ENCODE measurements at places on chromosomes 4 and X.

GRCh38 chrX:19372547-19373331 is 29.0 kb downstream of the PDHA1 start:
- no peak for DNase-seq

- peak; percentile 55 for DNase-seq
These were observed 19.7 kb downstream of the MAEA start for GRCh38 chr4:1309261-1310010.

- no peak for DNase-seq
These were observed 42.0 kb downstream of the HAND2 start for GRCh38 chr4:173488074-173488473.

GRCh38 chr4:67909905-67910584 is 26.2 kb upstream of the TMPRSS11D start:
- no peak for DNase-seq

DNA sequence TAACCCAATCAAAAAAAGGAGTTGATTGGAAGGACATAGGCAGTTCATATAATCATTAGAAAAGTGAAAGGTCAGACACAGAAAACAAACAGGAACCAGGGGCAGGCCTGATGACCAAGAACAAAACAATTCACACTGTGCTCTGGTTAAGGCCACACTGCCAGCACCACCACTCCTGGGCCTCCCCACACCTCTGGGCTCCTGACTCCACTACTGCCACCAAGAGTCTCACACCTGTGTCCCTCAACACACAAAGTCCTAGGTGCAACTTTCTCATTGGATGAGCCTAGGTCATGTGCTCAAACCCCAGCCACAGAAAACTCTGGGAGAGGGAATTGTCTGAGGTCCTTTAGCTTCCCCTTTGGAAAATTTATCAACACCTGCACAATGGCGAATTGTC is 11.1 kb upstream of the FAM9C start:
- no peak for DNase-seq

DNA sequence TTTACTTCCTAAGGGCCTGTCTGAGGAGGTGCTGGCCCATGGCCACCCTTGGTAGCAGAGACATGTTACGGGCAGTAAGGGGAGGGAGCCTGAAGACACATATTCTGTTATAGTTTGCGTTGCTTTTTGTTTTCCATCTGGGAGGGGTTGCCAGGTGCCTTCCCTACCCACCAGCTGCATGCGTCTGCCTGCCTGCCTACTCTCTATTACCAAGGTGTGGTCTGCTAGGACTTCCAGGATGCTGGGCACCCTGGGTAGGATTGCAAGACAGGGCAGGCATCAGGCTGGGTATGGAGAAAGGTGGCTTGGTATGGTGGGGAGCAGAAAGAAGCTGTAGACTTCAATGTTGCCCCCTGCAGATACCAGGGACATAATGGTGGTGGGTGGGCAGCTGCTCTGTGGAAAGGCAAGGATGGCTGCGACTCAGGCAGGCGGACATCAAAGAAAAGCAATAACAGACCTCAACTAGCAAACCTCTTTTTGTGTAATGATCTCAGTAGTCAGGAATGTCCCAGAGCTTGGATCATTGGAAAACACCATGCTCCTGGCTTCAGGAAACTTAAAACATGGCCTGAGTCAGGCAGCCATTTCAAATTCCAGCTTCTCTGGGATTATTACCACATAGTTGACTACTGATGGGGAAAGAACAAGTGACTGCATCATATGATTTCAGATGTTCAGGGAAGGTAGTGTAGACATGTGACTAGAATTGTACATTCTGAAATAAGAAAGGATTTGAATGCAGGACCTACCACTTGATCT is 67.8 kb downstream of the HOPX start:
- no peak for DNase-seq

- no peak for DNase-seq
These were observed 35.4 kb downstream of the SEL1L3 start for GRCh38 chr4:25827373-25827772.

GRCh38 chr4:81214881-81215868 is at the start of gene PRKG2:
TSS of gene PRKG2 (minus strand) at chr4:81215222. CDS start at chr4:81205047, 10,175 bp downstream.
- DNase-seq, result peak; percentile 1

- no peak for DNase-seq
These were observed 6.2 kb downstream of the HNRNPD start for GRCh38 chr4:82367438-82368097.

- peak; percentile 47 for DNase-seq
These were observed 8.7 kb downstream of the GUCY2F start for GRCh38 chrX:109472939-109473735.

DNA sequence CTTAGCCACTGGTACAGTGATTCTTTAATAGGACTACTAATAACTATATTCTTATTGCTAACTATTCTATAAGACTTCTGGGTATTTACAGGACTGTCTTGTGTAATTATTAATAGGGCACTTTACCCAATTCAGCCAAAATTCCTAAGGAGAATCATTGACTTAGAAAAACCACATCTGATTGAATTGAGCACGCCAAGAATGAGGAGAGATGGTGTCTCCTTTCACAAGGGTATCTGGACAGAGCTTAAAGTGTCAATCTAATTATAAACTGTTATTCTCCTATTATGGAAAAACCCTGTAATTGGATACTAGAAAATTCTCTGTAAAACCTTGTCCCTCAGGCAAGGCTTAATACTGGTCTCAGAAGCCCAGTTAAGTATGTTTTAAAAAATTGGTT is 111.1 kb upstream of the TLL1 start:
- DNase-seq, result no peak

- no peak for DNase-seq
These were observed 15.3 kb downstream of the GRIA3 start for GRCh38 chrX:123199338-123199737.

- DNase-seq, result no peak
These were observed 106.2 kb upstream of the PTCHD1 start for GRCh38 chrX:23228454-23228853.

DNA sequence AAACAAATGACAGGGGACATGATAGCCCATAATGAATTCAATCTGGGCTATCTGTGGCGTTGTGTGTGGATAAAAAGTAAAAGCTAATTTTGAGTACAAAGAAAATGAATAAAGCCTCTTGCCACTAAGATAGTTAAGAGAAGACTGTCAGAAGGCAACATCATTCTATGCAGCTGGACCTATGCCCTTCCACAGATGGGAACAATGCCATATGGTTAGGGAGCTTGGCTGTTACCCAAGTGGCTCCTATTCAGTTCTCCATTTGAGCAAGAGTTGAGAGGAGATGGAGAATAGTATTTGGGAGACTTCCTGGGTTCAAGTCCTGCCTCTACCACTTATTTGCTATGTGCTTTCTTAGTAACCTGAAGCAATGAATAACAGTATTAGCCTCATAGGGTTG is 107.7 kb downstream of the ANXA3 start:
- DNase-seq, result no peak

GRCh38 chrX:102744307-102744706 is 23.8 kb downstream of the GPRASP3 start:
- DNase-seq, result no peak

DNA sequence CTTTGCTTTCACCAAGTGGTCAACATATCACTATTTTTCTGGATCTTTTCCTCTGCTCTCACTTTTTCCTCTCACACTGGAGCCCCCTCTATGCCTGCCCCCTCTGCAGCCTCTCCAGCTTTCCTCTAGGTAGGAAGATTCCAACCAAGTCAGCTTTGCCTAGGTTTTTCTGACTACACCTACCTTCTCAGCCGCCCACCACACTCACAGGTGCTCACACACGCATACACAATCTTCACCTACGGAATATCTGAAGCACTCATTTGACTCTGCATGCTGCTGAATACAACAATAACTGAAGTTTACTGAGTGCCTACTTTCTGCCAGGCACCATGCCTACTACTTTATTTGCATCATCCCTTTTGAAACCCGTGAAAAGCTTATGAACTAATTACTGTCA is 328.0 kb downstream of the PPP3CA start:
- DNase-seq, result no peak

GRCh38 chr4:99803566-99804101 is 13.0 kb upstream of the DAPP1 start:
- DNase-seq, result no peak

DNA sequence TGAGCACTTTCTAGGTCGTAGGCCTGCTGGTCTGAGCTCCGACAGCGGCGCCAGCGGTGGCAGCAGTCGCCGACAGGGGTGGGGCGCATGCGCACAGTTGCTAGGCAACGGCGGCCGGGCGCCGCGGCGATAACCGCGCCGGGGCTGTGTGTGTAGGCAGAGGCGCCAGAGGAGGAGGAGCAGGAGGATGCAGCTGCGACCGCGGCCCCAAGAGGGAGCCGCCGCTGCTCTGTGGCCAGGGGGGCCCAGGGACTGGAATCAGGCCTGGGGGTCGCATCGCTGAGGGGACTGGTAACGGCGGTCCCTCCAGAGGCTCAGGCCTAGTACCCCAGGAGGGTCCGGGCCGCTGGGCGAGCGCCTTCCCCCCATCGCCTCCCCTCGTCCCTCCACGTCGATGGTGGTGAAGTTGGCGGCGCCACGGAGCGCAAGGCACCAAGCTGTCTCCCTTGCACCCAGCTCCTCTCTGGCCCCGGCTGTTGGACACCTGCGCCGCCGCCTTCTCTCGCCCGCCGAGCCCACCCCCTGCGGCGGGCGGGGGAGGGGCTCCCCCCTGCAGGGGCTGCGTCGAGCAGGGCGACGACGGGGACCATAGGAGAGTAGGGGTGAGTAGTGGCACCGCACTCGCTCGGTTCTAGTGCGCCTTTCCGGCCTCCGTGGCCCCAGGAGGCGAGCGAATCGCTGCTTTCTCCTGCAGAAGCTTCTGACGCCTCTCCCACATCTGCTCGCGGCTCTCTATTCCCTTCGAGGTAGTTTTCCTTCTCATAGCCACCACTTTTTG is 58.6 kb upstream of the ZC4H2 start:
- DNase-seq, result peak; percentile 85

DNA sequence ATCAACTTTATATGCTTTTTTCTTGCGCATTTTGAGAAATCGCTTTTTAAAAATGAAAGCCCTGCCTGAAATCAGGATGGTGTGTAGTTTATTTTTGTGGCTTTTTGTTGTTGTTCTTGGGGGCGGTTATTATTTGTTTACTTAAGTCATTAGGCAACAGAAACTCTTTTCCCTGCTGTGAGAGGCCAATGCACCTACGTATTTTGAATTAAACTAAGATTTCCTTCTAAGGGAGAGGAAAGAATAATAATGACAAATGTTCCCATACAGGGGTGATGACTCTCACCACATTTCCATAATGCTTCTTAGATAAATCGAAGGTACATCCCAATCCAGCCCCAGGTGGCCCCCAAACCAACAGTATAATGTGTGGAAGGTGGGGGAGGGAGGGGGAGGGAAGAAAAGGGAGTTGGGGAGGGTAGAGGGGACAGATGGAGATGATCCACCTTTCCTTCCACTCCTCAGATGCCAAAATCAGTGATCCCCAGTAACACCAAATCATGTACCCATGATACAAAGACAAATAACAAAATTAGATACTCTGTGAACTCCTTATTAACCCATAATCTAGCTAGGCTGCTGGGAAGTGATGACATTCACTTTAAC is 39.6 kb downstream of the ZNF827 start:
- DNase-seq, result no peak

DNA sequence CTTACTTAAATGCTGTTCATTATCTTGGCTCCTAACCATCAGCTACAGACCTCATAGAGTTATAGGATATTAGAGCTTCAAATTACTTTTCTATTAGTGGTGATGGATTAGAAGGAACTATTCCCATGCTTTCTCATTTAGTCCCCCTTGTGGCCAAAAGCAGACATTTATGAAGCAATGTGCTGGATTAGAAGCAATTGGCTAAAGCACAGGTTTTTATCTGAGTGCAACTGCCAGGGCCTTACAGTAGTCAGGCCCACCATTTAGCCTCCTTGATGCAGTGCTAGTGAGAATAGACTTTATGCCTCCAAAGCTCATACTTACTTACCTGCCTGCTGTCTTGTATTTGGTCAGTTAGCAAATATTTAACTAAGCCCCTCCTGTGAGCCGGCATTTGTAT is 93.0 kb downstream of the TSPAN7 start:
- no peak for DNase-seq

GRCh38 chr4:4260185-4260751 is 12.2 kb upstream of the TMEM128 start:
- DNase-seq, result no peak

DNA sequence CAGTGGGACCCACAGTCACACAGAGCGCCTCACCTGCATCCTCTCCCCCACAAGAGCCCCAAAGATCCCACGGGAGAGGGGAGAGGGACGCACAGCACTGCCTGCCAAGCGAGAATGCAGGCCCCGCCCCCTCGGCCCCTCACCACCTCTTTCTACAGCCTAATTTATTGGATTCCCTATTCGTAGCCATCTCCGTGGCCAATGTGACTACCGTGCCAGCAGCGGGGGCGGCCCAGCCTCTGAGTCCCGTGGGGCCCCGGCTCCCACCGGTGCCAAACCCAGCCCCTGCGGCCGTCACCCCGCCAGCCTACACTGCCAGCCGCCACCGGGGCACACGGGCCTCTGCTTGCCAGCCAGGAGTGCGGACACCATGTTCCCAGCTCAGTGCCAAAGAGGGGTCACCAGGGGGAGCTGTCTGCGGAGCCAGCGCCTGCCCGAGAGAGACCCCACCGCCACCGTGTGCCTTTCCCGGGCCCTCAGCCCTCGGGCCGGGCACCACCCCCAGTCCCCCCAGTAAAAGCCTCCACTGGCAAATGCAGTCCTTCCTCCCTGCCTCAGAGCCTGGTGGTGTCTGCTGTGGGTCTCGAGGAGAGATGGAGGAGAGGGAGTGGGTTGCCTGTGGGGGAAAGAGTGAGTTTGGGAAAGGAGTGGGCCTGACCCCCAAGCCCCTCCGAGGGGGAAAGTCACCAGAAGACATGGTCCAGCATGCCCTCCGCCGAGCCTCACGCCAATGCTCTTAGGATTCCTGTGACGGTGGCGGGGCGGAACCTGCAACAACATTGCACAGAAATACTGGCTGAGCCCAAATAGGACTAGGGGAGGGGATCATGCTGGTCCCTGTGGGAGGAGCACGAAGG is 19.6 kb upstream of the PLXNB3 start:
- no peak for DNase-seq

- DNase-seq, result no peak
These were observed 301.2 kb downstream of the IL1RAPL1 start for GRCh38 chrX:28888416-28888815.

- DNase-seq, result no peak
These were observed 78.7 kb upstream of the MSX1 start for GRCh38 chr4:4780729-4781244.

GRCh38 chrX:70434352-70434866 is 10.2 kb upstream of the DLG3 start:
- DNase-seq, result peak; percentile 60

GRCh38 chrX:44082829-44083228 is 109.6 kb upstream of the NDP start:
- no peak for DNase-seq
